ENCODE measurements at places on chromosomes 4 and X.

GRCh38 chr4:131046821-131047220 is 1950.9 kb downstream of the C4orf33 start:
- no peak for DNase-seq

DNA sequence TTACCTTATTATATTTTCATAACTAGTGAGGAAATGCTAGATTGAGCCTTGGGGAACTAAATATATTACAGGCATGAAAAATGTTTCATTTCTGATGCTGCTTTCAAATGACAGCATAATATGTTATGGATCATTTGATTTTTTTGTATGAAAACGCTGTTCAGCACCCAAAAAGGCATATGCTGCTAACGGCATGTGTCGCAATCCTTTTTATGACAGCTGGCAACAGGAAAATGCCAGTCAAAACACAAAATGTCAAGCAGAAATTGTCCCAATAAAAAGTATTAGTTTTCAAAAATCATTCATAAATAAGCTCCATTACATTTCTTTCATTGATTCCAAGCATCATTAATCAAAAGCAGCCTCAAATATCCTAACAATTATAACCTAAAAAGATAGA is 1244.5 kb downstream of the PCDH7 start:
- no peak for DNase-seq

- no peak for DNase-seq
Observed at GRCh38 chrX:143633461-143634308, 2.2 kb downstream of the SLITRK4 start.

- DNase-seq = no peak
Observed at GRCh38 chrX:41407816-41408215, 39.3 kb upstream of the NYX start.

Data from AG04450 (cell line).